ENCODE measurements at places on chromosomes 11 and 22.

DNA sequence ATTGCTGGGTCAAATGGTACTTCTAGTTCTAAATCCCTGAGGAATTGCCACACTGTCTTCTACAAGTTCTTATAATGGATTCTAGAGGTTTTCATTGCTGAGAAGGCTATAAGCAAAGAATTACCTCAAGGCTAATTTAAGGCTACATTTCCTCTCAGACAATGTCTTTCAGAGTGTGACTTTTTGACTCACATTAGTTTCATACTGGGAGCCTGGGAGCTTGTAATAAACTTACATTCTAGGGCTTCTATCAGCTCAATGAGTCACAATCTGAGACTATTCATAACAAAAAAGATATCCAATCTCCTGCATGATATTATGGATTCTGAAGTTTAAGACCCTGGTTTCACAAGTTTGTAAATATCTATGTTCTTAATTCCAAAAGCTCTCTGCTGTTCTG is 408.7 kb downstream of the LRRC4C start:
- DNase-seq, result no peak

DNA sequence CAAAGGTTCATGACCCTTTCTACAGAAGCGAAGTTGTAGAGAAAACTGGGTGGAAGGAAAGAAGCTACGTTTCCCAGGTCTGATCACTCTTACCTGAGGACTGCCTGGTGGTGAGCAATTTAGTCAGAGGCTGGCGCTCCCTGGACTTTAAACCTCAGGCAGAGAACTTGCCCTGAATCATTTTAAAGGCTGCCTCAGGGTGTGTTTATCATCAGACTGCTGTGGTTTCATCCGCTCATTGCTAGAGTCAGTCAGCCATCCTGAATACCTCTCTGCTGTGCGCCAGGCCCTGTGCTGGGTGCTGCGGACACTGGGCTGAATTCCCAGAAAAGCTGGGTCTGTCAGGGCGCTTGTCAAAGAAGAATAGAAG is 2.7 kb downstream of the DTX4 start:
- DNase-seq, result no peak

- DNase-seq, result no peak
Measured at GRCh38 chr11:72788241-72788640, 5.6 kb downstream of the STARD10 start.

DNA sequence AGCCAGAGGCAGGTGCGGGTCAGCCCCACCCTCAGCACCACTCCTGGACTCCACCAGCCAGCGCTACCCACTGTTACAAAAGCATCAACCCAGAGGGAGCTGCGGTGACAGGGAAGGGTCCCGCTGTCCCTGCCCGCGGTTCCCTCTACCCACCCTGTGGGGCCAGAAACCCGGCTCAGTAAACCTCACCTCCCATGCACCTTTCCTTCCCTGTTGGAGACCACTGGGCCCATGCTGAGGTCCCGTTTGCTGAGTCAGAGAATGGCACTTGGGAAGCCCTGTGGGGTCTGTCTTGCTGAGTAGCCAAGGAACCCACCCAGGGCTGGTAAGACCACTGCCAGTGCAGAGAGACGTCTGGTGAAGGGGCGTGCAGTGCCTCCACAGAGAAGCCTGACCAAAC is 42.1 kb upstream of the MOB2 start:
- DNase-seq, result no peak

DNA sequence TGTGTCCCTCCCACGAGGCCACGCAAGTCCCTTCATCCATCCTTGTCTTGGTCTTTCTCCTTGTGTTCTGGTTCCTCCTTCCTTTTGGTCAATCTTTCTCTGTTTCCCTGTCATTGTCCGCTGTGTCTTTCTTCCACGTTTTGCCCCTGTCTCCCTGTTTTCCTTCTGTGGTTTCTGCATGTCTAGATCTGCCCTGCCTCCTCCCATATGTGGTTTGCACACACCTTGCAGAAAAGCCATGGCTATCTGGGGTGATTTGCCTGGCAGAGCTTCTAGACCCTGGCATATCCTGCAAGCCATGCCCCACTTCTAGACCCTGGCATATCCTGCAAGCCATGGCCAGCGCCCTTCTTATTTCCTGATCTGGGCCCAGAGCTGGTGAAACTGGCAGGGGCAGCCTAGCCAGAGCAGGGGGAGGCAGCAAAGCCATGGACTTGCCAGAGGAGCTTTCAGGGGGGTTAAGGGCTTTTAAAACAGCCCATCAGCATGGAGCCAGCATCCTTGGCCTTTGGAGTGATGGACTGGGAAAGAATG is 131.6 kb upstream of the NECTIN1 start:
- no peak for DNase-seq
